ENCODE measurements at places on chromosomes 11 and 22. TPM values are rescaled to one million over a fixed set of nuclear protein-coding genes. Genes with fewer than 3 reads are reported as not detected.

Gene MS4A7
- 19.5 TPM for total RNA-seq

Gene LIF
- total RNA-seq, result 4.8 TPM

Gene WT1
- 2.3 TPM for total RNA-seq

Gene GLYATL1
- 0.79 TPM for total RNA-seq

Gene NAV2
- total RNA-seq, result 10.6 TPM

Gene PDE2A
- total RNA-seq, result 18.6 TPM

Gene MMP8
- 1.3 TPM for total RNA-seq
